ENCODE measurements at places on chromosomes 3 and 15.

DNA sequence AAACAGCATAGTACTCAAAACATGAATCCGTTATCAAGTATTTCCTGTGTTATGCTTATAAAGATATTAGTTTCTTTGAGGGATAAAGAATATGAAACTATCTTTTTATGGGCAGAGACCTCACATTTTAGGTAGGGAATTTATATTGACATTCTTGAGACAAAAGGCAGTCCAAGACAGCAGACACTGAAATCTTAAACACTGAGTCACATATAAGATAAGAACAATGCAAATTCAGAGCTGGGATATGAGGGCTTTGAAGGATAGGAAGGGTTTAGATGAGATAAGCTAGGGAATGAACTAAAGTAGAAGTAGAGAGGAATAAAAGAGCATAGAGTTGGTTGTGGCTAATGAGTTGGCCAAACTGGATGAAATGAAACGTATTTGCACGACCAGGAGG is 58.4 kb downstream of the ASTE1 start:
- DNase-seq, result no peak

- DNase-seq, result no peak
Measured at GRCh38 chr3:40337136-40338108, 27.9 kb downstream of the EIF1B start.

DNA sequence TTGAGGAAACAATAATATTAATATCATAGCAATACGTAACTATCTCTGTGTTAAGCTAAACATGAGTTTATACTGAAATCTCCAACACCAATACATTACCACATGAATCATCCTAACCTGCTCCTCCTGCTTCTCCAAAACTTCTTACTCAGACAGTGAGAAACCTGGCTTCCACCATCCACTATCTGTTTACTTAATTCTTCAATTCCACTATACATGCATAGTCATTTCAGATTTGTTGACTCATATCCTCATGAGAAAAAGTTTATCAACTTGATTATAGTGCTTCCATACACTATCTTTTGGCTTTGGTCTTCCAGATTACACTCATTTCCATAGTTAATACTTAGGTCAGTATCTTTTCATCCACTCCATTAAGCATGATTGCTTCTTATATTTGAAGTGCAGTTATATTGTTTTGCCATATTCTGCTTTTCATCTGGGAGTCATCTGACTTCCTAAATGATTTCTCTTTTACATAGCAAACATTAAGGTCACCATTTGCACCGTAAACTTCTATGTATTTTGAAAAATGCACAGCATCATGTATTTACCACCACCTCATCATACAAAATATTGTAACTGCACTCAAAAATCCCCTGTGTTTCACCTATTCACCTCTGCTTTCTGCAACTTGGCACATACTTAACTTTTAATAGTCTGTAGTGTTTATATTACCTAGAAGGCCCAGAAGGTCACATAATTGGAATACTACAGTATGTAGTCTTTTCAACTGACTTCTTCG is 970.6 kb downstream of the DIPK2A start:
- no peak for DNase-seq

GRCh38 chr15:71538181-71538580 is 272.2 kb upstream of the NR2E3 start:
- no peak for DNase-seq

- DNase-seq, result peak; percentile 87
Measured at GRCh38 chr3:179438841-179439240, 12.4 kb downstream of the GNB4 start.
